ENCODE measurements at places on chromosomes 2 and 18. TPM values are rescaled to one million over a fixed set of nuclear protein-coding genes. Genes with fewer than 3 reads are reported as not detected.
A peak's percentile ranks its signal among the peaks of the same experiment; 100 is the strongest.

The REG3A gene
- not detected for total RNA-seq

The CCDC68 gene
- total RNA-seq = not detected

DNA sequence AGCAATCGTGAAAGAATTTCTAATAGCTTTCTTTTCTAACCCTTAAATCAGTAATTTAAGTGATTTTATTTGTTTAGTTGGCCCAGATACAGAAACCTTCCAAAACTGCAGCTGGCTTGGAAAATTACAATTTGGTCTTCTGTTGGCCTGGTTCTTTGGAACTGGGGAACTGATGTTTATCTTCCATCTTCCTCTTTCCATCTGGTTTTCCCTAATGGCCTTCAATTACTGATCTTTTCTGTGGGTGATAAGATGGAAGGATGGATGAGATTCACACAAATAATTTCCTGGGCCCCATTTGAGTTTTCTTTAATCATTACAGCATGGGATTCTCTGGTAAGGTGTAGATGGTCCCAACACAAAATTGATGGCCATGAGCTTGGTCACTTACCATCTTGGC lies 106.5 kb upstream of the CHRNA1 start:
- H3K27me3 ChIP-seq = no peaks in the 10 kb centered on the region
- no peak overlapping the region for H3K4me3 ChIP-seq
- H3K36me3 ChIP-seq = no peaks in the 10 kb centered on the region
- no peak overlapping the region for H3K27ac ChIP-seq
- H3K4me1 ChIP-seq = no peaks in the 10 kb centered on the region
- DNase-seq = no peak

GRCh38 chr18:49677081-49677480 lies 115.2 kb downstream of the LIPG start:
- no peak overlapping the region for H3K4me3 ChIP-seq
- no peak overlapping the region for H3K27ac ChIP-seq
- no peaks in the 10 kb centered on the region for H3K4me1 ChIP-seq
- peaks cover 8% of the 10 kb centered on the region for H3K27me3 ChIP-seq
- DNase-seq = no peak

The COLEC11 gene
- not detected for total RNA-seq

The CD207 gene
- total RNA-seq = not detected

- no peaks in the 10 kb centered on the region for H3K4me1 ChIP-seq
- no peaks in the 10 kb centered on the region for H3K36me3 ChIP-seq
- no peak overlapping the region for H3K4me3 ChIP-seq
- no peak for DNase-seq
- no peaks in the 10 kb centered on the region for H3K27me3 ChIP-seq
- no peak overlapping the region for H3K27ac ChIP-seq
These were observed 120.5 kb upstream of the SCN7A start for GRCh38 chr2:166614503-166614902.

- peaks cover 32% of the 10 kb centered on the region for H3K27me3 ChIP-seq
- H3K4me3 ChIP-seq = no peak overlapping the region
- H3K27ac ChIP-seq = no peak overlapping the region
- no peaks in the 10 kb centered on the region for H3K36me3 ChIP-seq
- no peak for DNase-seq
- peaks cover 13% of the 10 kb centered on the region for H3K4me1 ChIP-seq
These were observed 543 bp upstream of the MARCHF4 start for GRCh38 chr2:216372761-216373291.

The NYAP2 gene
- 0.20 TPM for total RNA-seq

DNA sequence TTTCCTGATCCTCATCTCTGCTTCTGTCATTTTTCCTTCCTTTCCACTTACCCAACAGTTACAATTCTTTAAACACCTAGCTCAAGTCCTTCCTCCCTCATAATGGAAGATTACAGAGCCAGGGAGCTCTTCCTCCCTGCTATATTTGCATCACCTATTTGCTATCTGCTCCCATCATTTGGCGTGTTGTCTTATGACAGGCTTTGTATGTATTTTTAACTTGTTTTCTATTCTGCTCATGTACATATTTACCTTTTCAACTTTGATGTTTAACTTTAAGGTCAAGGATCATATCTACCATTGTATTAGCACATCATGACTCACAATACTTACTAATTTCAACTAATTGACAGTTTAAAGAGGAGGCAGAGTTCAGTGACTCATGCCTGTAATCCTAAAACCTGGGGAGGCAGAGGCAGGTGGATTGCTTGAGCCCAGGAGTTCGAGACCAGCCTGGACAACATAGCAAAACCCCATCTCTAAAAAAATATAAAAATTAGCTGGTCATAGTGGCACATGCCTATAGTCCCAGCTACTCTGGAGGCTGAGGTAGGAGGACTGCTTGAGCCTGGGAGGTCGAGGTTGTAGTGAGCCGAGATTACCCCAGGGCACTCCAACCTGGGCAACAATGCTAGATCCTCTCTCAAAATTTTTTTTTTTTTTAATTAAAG lies 308.0 kb upstream of the STON1 start:
- H3K27me3 ChIP-seq = no peaks in the 10 kb centered on the region
- peaks cover 3% of the 10 kb centered on the region for H3K4me1 ChIP-seq
- no peak overlapping the region for H3K4me3 ChIP-seq
- H3K27ac ChIP-seq = no peak overlapping the region
- no peaks in the 10 kb centered on the region for H3K36me3 ChIP-seq
- DNase-seq = no peak

The ASB18 gene
- total RNA-seq = not detected

DNA sequence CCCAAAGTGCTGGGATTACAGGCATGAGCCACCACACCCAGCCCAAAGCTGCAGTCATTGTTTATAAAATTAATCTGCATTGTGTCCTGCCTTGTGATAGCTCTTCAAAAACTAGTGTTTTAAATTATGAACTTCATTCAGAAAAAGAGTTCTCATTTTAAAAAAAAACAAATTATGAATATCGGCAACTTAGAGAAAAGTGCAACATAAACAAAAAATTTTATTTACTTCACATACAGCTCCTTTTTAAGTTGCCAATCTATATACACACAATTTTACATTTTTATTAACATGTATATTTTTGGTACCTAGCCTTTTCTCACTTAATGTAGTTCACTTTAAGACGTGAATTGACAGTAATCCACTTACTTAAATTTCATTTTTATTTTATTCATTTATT lies 46.9 kb downstream of the GEMIN6 start:
- peaks cover 31% of the 10 kb centered on the region for H3K36me3 ChIP-seq
- DNase-seq = no peak
- H3K27me3 ChIP-seq = no peaks in the 10 kb centered on the region
- no peak overlapping the region for H3K27ac ChIP-seq

DNA sequence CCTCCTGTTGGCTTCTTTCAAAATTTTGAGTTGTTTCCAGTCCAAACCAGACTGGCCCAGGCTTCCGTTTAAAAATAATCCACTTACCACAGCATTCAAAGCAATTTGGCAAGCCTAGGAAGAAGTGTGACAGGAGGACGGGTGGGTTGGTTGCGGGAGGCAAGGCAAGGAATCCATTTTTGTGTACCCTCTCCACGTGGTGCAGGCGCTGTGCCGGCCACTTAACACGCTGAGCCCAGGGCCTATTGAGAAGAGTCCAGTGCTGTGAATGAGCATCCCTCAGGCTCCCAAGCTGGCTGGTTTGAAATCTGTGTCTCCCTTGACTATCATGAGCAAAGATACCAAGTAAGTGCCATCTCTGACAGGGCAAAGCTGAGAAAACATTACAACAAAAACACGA lies 160.9 kb downstream of the NCKAP5 start:
- no peak overlapping the region for H3K27ac ChIP-seq
- H3K27me3 ChIP-seq = no peaks in the 10 kb centered on the region
- no peak overlapping the region for H3K4me3 ChIP-seq
- H3K4me1 ChIP-seq = no peaks in the 10 kb centered on the region
- no peaks in the 10 kb centered on the region for H3K36me3 ChIP-seq
- no peak for DNase-seq

DNA sequence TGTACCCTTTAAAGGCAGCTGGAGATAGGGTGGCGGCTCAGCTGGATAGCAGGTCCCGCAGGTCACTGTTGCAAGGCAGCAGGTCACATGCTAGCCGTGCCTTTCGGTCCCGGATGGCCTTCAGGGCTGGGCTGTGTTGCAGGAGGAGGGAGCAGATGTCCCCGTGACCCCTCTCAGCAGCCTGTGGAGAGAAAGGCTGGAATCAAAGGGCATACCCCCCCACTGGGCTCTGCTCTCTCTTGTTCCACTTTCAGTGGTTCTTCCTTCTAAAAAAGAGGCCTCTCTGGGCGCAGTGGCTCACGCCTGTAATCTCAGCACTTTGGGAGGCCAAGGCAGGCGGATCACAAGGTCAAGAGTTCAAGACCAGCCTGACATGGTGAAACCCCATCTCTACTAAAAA lies 4.4 kb upstream of the ANKRD23 start:
- no peak overlapping the region for H3K4me3 ChIP-seq
- H3K36me3 ChIP-seq = peaks cover 53% of the 10 kb centered on the region
- no peak overlapping the region for H3K27ac ChIP-seq
- DNase-seq = no peak

DNA sequence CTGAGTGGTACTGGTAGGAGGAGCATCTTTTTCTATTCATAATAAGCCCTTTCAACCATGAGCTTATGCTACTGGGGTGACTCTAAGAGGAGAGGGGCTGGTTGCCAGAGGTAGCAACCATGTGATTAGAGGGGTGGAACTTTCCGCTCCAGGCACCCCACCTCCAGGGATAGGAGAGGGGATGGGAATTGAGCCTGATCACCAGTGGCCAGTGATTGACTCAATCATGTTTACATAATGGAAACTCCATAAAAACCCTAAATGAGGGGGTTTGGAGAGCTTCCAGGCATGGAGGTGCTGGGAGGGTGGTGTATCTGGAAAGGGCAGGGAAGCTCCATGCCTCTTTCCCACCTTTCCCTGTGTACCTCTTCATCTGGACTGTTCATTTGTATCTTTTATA lies 46.6 kb upstream of the RHOB start:
- H3K27ac ChIP-seq = no peak overlapping the region
- H3K27me3 ChIP-seq = peaks cover 4% of the 10 kb centered on the region
- DNase-seq = no peak

The TRIB2 gene
- total RNA-seq = 180 TPM

GRCh38 chr2:54908591-54908990 lies 141.7 kb downstream of the RTN4 start:
- H3K4me1 ChIP-seq = no peaks in the 10 kb centered on the region
- no peaks in the 10 kb centered on the region for H3K36me3 ChIP-seq
- H3K27me3 ChIP-seq = no peaks in the 10 kb centered on the region
- no peak overlapping the region for H3K4me3 ChIP-seq
- no peak overlapping the region for H3K27ac ChIP-seq

The HRH4 gene
- 0.39 TPM for total RNA-seq

- H3K27me3 ChIP-seq = no peaks in the 10 kb centered on the region
- no peaks in the 10 kb centered on the region for H3K4me1 ChIP-seq
- H3K27ac ChIP-seq = no peak overlapping the region
- H3K4me3 ChIP-seq = no peak overlapping the region
These were observed 24.5 kb downstream of the CLIP4 start for GRCh38 chr2:29139731-29140130.

GRCh38 chr2:163207693-163208370 lies 369.3 kb upstream of the KCNH7 start:
- no peaks in the 10 kb centered on the region for H3K27me3 ChIP-seq
- no peak overlapping the region for H3K4me3 ChIP-seq
- H3K27ac ChIP-seq = no peak overlapping the region
- H3K4me1 ChIP-seq = no peaks in the 10 kb centered on the region
- H3K36me3 ChIP-seq = no peaks in the 10 kb centered on the region

GRCh38 chr2:10059552-10060335 lies 16.4 kb downstream of the KLF11 start:
- H3K4me1 ChIP-seq = peaks cover 4% of the 10 kb centered on the region
- H3K27me3 ChIP-seq = no peaks in the 10 kb centered on the region
- no peak overlapping the region for H3K27ac ChIP-seq
- peaks cover 6% of the 10 kb centered on the region for H3K36me3 ChIP-seq
- no peak overlapping the region for H3K4me3 ChIP-seq
- DNase-seq = no peak

The TACR1 gene
- not detected for total RNA-seq

The GBX2 gene
- not detected for total RNA-seq

DNA sequence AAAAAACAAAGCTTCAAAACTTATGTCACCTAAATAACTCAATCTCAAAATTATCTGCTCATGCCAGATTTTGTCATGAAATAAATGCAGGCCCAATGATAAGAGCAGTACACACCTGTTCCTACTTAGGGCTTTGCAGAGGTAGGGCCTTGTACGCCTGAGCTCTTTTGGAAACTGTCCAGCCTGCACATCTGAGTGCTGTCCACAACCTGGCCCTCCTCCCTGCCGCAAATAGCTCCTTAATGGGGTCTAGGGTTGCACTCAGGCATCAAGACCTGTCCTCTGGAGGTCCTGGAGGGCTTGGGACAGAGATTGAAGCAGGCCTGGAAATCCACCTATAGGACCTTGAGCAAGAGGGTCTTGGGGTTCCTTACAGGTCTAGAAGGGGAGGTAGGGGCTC lies 115.4 kb upstream of the CCDC195 start:
- H3K27me3 ChIP-seq = no peaks in the 10 kb centered on the region
- peaks cover 97% of the 10 kb centered on the region for H3K36me3 ChIP-seq
- H3K4me1 ChIP-seq = no peaks in the 10 kb centered on the region
- no peak overlapping the region for H3K27ac ChIP-seq

GRCh38 chr2:54321047-54321446 lies 65.0 kb upstream of the TSPYL6 start:
- no peaks in the 10 kb centered on the region for H3K36me3 ChIP-seq
- no peak overlapping the region for H3K4me3 ChIP-seq
- DNase-seq = no peak
- no peaks in the 10 kb centered on the region for H3K4me1 ChIP-seq
- H3K27ac ChIP-seq = no peak overlapping the region

DNA sequence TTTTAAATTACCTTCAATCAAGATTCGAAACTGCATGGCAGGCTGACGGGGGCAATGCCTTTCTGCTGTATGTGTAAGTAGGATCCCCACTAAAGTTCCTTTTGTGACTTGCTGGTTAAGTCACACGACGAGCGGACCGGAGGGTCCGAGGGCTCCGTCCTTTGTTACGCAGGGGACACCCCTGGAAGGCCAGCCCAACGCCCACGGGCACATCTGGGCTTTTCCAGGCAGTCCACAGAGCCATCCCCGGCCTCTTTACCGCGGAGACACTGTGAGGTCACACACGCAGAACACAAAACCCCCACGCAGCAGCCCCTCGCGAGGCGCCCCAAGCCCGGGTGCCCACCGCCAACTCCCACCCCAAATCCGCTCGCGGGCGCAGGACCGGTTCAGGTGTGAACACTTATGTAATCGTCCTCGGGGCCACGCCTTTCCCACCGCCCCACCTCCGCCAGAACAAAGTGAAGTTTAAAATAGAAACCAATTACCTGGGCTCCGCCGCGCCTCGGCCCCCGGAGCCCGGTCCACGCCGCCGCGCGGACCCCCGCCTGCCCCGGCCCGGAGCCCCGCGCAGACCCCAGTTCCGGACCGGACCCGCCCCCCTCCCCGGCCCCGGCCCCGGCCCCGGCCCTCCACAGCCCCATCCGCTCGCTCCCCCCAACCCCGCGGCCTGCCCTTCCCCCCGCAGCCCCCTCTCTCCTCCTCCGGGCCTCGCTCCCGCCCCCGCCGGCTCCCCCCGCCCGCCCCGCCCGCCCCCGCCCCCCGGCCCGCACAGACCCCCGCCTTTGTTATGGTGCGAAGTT lies 4.2 kb downstream of the ZNF516 start:
- H3K27ac ChIP-seq = peak overlapping the region; percentile 23
- DNase-seq = peak; percentile 28
- H3K36me3 ChIP-seq = no peaks in the 10 kb centered on the region
- peak overlapping the region; percentile 11 for H3K4me3 ChIP-seq
- peaks cover 37% of the 10 kb centered on the region for H3K27me3 ChIP-seq

- H3K27ac ChIP-seq = no peak overlapping the region
- H3K4me3 ChIP-seq = no peak overlapping the region
- no peaks in the 10 kb centered on the region for H3K4me1 ChIP-seq
- peaks cover under 1% of the 10 kb centered on the region for H3K36me3 ChIP-seq
- no peak for DNase-seq
These were observed 18.6 kb downstream of the CAPN10 start for GRCh38 chr2:240604939-240605716.

All from CD4-positive, CD25-positive, alpha-beta regulatory T cell (primary cell).